Activated T-cell treated with anti-CD3 and anti-CD28 coated beads for 48 hours (primary cell): ENCODE measurements at places on chromosomes 5 and 9.

DNA sequence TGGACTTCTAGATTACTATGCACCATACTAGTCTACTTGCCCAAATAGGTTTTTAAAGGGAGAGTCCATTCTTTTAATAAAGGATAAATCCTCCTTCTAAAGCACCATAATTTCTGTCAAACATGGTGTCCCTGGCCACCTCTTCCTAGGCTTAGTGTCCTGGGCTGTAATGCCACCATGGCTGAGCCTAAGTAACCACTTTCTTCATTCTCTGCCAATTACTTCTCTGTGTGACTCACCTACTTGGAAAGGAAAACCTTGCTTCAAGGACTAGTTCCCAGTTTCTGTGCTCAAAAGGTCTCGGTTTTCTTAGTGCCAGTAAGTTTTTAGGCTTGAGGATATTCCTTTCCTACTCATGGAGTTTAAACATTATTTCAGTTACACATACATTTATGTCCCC lies 273.4 kb downstream of the DENND1A start:
- no peak for DNase-seq

DNA sequence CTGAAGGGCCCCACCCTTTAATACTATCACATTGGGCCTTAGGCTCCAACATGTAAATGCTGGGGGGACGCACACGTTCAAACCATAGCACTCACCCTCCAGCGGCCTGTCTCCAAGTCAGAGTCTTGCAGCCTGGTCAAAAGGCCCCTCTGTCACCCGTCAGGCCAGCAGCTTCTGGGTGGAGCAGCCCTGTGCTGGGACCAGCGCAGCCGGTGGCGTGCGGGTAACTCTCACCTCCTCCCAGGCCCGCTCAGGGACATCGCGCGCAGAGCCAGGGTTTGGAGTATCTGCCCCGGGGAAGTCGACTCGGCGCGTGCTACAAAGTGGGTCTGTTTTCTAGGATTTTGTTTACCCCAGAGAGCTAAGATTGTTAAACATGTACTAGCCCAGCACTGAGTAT lies 93.0 kb upstream of the COL5A1 start:
- no peak for DNase-seq

GRCh38 chr9:14139287-14139686 lies 174.7 kb downstream of the NFIB start:
- no peak for DNase-seq

DNA sequence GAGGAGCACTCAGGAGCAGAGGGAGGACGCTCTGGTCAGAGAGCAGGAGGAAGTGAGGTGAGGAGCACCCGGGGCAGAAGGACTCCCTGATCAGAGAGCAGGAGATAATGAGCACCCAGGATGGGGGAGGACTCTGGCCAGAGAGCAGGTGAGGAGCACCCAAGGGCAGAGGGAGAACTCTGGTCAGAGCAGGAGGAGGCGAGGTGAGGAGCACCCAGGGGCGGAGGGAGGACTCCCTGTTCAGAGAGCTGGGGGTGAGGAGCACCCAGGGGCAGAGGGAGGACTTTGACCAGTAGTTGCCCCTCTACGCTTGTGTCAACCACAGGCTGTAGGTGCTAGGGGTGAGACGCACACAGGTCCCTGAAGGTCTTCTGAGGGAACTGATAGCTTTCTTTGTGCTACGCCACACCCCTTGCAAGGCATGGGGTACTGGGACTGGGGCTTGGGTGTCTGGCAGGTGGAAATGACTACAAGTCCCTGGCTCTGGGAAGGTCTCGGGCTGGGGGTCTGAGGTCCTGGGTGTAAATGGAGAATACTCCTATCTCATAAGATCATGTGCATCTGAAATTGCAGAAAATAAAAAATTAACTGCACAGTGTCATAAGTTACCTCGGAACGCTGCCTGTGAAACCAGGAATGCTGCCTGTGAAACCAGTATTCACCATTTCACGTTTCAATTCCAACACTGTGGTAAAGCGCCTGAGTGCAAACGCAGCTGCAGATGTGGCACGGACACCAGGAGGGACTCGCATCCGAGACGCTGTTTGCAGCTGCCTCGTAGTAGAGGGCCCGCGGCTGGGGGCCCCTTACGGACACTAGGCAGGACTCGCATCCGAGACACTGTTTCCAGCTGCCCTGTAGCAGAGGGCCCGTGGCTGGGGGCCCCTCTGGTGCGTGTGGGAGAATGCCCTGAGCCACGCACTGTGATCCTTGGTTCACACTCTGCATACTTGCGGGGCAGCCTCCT lies 27.0 kb upstream of the SLC6A3 start:
- no peak for DNase-seq

DNA sequence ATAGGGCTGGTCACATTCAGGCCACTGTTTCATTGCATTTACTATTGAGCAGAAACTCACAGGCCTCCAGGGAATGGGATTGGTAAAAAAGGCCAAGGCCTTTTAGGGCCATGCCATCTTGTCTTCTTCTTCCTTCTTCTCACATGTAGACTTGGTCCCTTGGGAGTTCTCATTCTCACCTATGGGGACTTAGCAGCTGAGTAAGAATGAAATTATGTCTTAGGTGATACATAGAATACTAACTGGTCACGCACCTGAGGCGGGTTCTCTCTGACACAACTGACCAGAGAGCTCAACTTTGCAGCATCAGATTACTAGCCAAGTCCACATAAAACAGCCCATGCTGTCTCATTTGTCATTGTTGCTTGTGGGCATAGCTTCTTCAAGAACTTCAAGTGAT lies 641.8 kb downstream of the EFNA5 start:
- DNase-seq, result no peak

DNA sequence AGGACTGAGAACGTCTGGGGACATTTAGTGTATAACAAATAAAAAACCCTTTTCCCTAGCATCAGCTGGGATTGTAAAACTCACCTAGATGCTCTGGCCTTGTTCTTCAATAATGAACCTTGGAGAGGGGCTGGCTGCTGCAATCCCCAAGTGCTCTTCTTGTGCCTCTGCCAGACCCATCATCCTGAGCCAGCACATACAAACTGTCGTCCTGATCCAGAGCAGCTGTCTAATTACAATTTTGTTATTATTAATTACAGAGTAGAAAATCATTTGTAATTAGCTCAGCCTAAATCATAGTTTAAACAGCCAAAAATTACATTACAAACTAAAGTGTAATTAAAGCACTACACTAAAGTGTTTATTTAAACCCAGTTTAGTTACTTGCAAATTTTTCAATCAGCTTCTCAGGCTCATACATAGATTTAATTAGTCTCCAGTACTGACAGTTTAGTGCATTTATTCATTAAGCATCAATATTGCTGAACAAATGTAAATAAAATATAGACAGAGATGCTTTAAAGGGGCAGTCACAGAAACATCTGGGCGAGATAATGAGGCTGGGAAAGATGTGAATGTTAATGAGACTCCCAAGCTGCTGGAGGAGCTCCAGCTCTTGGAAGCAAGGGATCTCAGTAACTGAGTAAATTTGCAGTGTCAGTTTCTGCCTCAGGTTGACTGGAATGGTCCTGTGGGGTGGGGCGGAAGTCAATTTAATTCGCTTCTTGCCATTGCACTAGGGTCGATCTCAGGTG lies 632.3 kb upstream of the TLE4 start:
- DNase-seq, result no peak

DNA sequence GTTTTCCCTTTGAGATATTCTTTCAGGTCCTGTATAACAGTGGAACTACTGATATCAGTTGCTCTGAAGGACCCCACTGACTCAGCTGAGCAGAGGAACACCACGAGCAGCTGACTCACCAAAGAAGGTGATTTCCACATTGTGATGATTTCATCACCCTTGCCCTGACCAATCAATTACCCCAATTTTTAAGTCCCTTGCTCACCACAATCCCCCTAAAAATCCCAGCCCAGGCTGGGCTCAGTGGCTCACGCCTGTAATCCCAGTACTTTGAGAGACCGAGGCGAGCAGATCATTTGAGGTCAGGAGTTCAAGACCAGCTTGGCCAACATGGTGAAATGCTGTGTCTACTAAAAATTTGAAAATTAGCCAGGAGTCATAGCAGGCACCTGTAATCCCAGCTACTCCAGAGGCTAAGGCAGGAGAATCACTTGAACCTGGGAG lies 125.3 kb upstream of the ABCA1 start:
- peak; percentile 52 for DNase-seq
